ENCODE measurements at places on chromosomes 4 and X. TPM values are rescaled to one million over a fixed set of nuclear protein-coding genes. Genes with fewer than 3 reads are reported as not detected.

SYP gene
- 8.7 TPM for total RNA-seq

PDZD4 gene
- total RNA-seq: 16.9 TPM

ETDB gene
- not detected for total RNA-seq

SPANXA1 gene
- not detected for total RNA-seq

- no peak for DNase-seq
Observed at GRCh38 chr4:3010998-3011397, 47.6 kb downstream of the GRK4 start.

DNA sequence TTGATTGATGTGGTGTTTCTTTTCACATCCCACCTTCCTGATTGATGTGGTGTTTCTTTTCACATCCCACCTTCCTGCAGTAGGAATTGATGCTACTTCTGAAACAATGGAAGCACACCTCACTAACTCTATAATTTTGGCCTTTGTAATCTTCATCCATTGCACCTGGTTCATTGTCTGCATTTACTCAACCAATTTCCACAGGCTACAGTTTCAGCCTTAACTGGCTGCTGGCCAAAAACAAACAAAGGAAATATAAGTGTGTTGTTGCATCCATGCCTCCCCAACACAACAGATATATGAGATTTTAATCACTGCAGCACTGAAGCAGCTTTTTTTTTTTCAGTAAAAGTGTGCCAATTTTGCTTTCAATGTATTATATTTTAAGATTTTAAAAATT is 867.6 kb upstream of the PCDH7 start:
- DNase-seq: no peak

- no peak for DNase-seq
Observed at GRCh38 chrX:36431819-36432218, 512.3 kb downstream of the CFAP47 start.

DNA sequence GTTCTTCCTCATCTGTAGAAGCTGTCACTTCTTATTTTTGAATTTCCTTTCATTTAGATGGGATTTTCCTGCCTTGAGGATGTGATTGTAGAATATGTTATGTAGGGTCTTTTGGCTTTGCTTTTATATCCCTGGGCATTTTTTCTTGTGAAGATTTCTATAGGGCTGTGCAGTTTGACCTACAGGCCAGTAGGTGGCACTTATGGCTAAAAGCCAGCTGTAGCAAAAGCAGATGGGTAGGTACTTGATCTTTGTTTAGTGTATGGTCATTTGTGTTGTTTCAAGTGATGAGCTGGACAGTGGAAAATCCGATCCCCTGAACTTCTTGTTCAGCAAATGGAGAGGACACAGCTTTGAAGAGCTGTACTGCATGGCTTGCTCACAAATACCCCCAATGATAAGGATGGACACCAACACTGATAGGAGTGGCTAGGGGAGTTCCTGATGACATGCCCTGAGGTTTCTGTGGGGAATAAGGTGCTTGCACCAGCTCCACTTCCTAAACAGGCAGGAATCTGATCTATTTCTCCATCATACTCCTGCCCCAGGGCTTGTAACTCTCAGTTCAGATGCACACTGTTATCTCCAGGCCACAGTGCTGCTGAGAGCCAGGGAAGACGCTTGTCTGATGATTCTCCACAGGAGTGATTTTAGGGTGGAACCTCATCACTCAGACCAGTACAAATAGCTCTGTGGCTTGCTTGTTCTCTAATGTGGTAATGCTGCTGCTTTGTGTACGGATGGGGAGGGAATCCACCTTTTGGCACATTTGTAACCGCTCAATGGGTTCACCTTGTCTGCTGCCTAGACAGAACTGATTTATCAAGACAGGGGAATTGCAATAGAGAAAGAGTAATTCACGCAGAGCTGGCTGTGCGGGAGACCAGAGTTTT is 417.1 kb upstream of the MAGEB16 start:
- DNase-seq: no peak

GRCh38 chrX:78748846-78749245 is 1.3 kb downstream of the LPAR4 start:
- DNase-seq: no peak

- DNase-seq: no peak
Observed at GRCh38 chrX:136823175-136823574, 42.4 kb upstream of the ARHGEF6 start.

- no peak for DNase-seq
Observed at GRCh38 chrX:140157611-140158010, 192.3 kb upstream of the CXorf66 start.

DNA sequence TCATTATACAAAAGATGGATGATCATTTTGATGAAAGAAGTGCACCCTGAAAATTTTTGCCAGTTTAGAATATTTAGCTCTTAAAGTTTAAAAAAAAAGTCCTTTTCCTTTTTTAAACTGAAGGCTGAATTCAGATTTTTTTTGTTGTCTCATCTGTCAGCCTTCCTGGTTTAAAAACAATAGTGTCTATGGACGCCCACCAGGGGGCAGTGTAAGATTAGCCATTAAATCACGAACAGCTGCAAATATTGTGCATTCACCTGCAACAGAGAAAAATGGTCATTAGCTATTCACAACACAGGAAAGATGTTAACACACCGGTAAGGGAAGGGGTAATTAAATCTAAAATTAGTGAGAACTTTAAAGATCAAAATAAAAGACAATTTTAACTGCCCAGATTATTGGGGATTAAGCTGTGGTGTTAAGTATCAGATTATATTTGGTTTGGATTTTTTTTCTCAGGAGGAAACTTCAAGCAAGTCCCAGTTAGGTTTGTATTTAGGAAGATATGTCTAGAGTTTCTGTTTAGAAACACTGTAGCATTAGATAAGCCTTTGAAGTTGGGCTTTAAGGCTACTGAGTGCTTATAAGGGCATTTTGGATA is 4.4 kb upstream of the CXorf38 start:
- DNase-seq: peak; percentile 74

DNA sequence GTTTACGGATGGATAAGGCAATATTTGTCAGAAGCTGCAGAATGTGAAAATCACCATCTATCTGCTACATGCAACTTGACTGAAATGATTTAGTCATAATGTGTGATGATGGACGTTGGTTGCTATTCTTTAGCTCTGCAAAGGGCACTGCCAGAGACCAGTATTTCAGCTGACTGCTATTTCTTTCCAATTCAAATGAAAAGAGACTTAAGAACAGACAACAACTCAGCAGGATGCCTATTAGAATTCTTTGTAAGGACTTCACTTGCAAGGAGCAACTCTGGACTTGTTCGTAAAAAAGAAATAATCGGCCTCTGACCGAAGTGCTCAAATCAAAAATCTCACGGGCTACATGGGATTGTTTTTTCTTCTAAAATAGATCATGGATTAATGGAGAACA is 262.7 kb downstream of the DHX15 start:
- peak; percentile 48 for DNase-seq

DNA sequence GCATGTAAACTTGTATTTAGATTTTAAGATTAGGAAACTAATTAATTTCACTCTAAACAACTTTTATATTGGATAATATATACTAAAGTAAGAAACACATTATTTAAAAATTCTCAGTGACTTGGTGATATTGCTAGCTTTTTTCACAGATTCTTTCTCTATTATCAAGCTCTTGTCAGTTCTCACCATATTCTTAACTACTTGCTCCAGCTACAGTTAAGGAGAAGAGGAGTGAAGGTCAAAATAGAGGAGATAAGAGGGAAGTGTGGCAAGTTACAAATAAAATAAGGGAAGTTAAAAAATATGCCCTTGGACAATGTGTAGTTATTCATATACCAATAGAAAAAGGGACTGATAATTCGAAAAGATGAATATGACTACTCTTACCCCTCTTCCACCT is 34.7 kb upstream of the NAF1 start:
- no peak for DNase-seq

Data from G401 (cell line).